Stimulated activated CD4-positive, alpha-beta T cell treated with anti-CD3 and anti-CD28 coated beads, Interleukin-2, amount 100 ng/mL, for 4 hours (primary cell): ENCODE measurements at places on chromosomes 13 and 19.
A peak's percentile ranks its signal among the peaks of the same experiment; 100 is the strongest.

GRCh38 chr19:2618611-2619010 is 83.9 kb downstream of the GNG7 start:
- peak; percentile 87 for DNase-seq

GRCh38 chr13:89221557-89222158 is 1550.5 kb downstream of the SLITRK5 start:
- DNase-seq = no peak

GRCh38 chr19:55344444-55344843 is 4.8 kb downstream of the KMT5C start:
- DNase-seq = no peak

- no peak for DNase-seq
Measured at GRCh38 chr19:43569657-43570056, 5.7 kb downstream of the XRCC1 start.

- no peak for DNase-seq
Measured at GRCh38 chr19:51714848-51715247, 8.9 kb downstream of the HAS1 start.

GRCh38 chr19:604355-604754 is 14.7 kb downstream of the HCN2 start:
- DNase-seq = no peak

DNA sequence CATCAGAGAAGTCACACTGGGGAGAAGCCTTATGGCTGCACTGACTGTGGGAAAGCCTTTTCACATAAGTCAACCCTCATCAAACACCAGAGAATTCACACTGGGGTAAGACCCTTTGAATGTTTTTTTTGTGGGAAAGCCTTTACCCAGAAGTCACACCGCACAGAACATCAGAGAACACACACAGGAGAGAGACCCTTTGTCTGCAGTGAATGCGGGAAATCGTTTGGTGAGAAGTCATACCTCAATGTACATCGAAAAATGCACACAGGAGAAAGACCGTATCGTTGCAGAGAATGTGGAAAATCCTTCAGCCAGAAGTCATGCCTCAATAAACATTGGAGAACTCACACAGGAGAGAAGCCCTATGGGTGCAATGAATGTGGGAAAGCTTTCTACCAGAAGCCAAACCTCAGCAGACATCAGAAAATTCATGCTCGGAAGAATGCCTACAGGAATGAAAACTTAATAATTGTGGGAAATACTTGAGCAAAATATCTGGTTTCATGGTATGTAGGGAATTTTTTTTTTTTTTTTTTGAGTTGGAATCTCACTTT is 30.7 kb downstream of the ZNF793 start:
- no peak for DNase-seq

GRCh38 chr19:40689339-40690049 is 957 bp downstream of the NUMBL start:
- no peak for DNase-seq

DNA sequence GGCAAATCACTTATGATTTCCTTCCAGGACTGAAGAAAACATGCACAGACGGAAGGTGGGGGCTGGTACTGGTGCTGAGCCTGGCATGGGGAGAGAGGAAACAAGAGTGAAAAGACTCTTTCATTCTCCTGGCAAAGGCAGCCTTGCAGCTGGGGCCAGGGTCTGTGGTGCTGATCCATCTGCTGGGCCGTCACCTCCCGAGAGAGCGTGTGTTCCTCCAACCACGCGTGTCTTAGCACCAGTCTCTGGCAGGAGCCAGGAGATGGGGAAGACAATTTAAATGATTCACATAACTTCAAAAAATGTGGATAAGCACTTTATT is 23.9 kb upstream of the SPART start:
- DNase-seq = no peak

DNA sequence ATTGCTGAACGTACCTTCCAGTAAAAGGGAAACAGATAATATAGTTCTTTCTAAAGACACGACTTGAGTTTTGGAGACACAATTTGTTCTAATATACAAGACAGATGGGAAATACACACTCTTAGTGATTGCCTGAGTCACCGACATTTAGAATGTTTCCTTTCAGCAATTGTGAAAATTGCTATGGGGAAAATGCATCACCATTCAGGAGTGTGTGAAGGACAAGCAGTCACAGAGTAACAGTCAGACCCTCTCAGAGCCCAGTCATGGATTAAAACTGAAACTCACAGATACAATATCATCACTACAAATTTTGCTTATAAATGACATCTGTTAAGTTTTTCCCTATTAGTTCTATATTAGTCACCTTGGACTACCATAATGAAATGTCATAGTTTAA is 286.1 kb downstream of the SPRY2 start:
- DNase-seq = no peak

GRCh38 chr13:20717581-20718542 is 14.4 kb downstream of the IL17D start:
- DNase-seq = no peak

GRCh38 chr13:98962901-98963590 is 14.8 kb downstream of the DOCK9 start:
- no peak for DNase-seq

GRCh38 chr19:20482721-20483120 is 82.9 kb downstream of the ZNF737 start:
- DNase-seq = no peak

DNA sequence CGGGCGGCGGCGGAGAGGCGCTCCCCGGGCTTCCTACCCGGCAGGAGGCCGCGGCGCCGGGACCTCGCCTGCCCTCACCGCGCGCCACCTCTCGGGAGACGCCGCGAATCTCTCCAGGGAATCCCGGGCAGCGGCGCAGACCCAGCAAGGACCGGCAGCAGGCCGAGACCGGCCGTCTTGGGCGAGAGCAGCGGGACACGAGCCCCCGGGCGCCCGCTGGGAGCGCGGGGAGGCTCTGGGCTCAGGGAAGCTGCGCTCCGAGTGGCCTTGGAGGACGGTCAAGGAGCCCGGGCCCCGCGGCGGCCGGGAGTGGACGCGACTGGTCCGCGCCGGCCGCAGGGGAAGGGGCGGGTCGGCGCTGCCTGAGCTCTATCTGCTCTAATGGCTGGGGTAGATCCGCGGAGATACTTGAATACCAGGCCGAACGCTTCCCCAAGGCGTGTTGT is 14.7 kb downstream of the CDX2 start:
- DNase-seq = no peak

DNA sequence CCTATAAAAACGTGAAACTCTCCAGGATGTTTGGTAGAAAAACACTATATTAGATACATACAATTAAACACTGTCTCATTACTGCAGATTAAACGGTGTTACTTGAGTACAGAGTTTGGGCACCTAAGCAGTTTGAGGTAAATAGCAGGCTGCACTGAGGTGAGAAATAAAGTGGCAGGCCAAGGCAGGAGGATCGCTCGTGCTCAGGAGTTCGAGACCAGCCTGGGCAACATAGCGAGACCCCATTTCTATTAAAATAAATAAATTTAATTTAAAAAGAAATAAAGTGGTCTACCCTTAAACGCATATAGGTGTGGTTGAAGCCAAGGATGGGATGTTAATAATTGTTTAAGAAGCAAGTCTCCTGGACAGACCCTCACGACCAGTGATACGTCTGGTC is 1.2 kb downstream of the PSPC1 start:
- DNase-seq = no peak

DNA sequence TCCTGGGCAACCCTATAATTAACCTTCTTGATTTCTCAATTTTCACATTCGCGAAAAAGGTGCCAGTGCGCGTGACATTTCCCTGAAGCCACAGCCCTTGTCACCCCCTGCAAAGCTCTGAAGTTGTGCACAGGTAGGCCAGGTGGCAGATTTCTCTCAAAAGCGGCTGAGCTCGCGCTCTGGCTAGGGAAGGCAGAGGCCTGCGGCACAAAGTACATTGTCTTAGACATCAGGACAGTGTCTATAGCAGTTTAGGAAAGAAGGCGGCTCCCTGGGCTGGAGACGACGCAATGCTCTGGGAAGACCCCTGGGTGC is 42.9 kb upstream of the ZNF14 start:
- no peak for DNase-seq

GRCh38 chr19:32012206-32012605 is 333.2 kb upstream of the ZNF507 start:
- DNase-seq = no peak

DNA sequence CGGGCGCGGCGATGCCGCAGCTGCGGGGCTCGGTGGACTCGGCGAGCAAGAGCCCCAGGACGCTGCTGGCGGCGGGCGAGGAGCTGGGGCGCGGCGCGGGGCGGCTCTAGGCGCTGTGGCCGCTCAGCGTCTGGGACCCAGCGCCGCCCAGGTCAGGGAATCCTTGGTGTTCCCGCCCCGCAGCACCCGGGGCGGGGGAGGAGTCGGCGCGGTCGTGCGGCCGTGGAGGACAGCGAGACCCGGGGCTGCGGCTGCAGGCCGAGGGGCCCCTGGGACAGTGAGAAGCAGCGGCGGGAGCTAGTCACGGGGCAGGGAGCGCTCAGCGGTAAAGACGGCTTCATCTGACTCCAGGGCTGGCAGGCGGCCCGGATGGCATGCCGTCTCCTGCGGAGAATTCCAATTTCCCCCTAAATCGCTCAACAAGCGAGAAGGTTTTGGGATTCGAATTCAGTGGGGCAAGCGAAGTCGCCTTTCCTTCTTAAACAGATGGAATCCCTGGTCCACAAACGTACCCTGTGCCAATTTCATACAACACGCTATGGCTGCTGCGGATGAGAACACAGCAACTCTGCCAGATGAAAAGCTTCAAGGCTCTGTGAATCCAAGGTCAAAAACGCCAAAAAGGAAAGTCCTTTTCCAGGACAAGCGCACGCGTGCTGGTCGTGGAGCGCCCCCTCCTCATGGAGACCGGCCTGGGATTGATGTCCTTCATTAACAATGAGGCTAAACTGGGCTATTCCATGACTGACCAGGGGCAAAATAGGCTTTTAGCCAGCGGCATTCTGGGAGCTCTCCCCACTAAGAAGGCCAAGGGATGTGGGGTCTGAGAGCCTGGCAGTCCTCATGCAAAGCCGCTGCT is 4.2 kb upstream of the ZSCAN4 start:
- DNase-seq = no peak

GRCh38 chr19:14616407-14616806 is 33.5 kb downstream of the CLEC17A start:
- DNase-seq = no peak

DNA sequence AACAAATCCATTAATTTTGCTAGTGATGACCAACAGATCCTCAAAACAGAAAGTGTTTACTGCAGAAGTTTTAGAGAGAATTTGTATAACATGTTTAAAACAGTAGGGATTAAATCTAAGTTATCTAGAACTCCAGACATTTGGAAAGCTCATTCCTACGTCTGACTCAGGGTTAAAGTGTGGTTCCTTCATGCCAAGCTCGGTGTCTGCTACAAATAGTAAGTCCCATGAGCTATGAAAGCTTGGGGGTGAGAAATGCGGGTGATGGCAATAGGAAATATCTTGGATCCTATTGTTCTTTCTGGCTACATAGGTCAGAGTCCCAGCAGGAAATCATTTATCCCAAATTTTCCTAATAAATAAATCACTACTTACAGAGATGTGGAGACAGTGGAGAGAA is 867.1 kb downstream of the UQCRFS1 start:
- DNase-seq = no peak

DNA sequence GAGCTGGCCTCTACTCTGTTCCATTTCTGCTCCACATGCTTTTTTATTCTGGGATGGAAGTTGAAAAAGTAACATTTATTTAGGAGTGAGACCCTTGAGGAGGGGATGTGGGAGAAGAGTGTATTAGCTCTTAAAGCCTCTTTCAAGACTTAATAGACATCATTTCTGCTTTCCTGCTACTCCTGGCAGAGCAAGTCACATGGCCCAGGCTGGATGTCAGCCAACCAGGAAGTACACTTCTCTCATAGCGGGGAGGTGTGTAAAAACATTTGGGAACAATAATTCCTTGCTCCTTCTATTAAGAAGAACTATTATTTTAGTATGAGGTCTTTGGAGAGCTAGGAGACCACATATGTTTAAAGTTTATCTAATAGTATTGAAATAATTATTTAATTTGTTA is 40.6 kb upstream of the FAM216B start:
- no peak for DNase-seq

GRCh38 chr19:1549332-1549945 is 18.7 kb downstream of the MEX3D start:
- DNase-seq = no peak

- DNase-seq = no peak
Measured at GRCh38 chr19:16650821-16651220, 9.1 kb downstream of the SMIM7 start.

DNA sequence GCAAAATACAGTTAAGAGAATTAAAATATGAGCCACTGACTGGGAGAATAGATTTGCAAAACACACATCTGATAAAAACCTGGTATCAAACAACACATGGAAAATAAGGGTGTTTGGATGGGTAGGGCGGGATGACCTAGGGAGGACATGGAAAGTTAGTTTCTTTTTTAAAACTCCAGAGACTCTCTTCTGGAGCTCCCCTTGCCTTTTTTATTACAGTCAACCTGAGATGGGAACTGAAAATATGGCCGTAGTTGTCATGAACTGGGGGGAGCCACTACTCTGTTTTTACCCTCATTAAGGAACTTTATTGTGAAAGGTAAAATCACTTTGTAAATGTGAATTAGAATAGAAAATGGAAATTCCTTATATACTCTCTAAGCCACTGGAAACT is 113.0 kb downstream of the ATP11A start:
- no peak for DNase-seq

DNA sequence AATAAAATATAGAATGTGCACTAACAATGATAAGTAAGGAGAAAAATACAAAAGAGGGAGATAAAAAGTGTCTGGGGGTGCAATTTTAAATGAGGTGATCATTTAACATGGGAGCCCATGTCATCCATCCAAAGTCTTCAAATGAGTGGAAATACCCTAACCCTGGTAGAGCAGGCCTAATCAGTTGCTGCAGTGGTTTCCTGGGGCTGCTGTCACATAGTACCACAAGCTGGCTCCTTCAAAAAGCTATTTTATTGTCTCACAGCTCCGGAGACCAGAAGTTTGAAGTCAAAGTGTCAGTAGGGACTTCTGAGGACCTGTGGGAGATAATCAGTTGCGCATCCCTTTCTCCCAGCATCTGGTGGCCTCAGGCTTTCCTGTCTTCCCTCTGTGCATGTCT is 717.9 kb downstream of the DIAPH3 start:
- DNase-seq = no peak

- DNase-seq = no peak
Measured at GRCh38 chr19:55056827-55057226, 6.1 kb downstream of the RDH13 start.

DNA sequence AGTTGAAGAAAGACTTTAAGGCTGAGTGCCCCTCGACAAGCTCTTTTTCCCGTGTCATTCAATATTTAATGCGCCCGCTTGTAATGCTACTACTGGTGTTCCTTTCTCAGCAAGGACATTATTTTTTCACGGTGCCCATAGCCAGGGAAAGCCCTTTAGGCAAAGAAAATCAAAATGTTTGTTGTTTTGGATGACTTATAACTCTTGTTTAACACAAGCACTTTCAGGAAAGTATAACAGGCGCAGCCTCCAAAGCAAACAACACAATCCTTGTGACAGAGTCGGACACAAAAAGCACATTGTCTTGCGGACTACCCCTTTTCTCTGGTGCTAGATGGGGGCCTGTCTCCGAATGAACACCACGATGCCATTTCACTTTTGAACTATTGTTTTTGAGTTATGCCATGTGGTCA is 12.4 kb downstream of the ZIC5 start:
- DNase-seq = no peak

GRCh38 chr19:55257461-55258420 is 1.1 kb downstream of the PPP6R1 start:
- DNase-seq = no peak
